Putamen (tissue), 1 donor: ENCODE measurements at places on chromosomes 4 and X.
A peak's percentile ranks its signal among the peaks of the same experiment; 100 is the strongest.

DNA sequence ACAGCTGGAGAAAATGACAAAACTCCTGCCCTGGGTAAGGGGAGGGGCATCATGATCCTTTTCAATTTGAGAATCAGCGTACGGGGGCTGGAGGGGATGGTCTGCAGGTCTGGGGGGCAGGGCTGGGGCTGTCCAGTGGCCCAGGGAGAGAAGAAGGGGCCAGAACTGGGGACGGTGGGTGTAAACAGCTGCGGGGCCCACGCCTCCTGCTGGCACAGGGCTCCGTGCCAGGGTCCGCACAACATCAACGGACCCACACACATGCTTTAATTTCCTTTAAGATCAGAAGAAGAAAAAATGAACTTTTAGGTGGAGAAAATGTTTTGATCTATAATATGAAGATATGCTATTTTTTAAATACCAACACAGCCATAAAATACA is 52.1 kb downstream of the PSAPL1 start:
- no peak for DNase-seq

DNA sequence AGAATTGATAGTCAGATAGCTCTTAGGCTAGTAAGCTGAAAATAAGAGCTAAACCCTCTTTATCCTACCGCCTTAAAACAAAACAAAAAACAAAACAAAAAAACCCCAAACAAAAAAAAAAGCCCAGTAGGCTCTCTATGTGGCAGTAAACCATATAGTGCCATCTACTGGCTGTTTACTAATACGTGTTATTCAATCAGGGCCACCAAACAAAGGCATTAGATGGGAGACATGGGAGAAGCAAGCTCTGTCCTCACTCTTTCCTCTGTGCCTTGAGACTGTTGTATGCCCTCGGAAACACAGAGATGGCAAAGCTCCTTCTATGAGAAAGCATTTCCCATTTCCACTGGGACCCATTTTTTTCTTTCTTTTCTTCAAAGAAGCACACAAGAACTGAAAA is 148.8 kb upstream of the MID1 start:
- DNase-seq = no peak

- no peak for DNase-seq
Measured at GRCh38 chrX:63686878-63687714, 97.9 kb downstream of the ARHGEF9 start.

- no peak for DNase-seq
Measured at GRCh38 chrX:12974305-12974795, 560 bp upstream of the TMSB4X start.

- DNase-seq = no peak
Measured at GRCh38 chrX:34716302-34716701, 59.2 kb upstream of the TMEM47 start.

GRCh38 chr4:7427831-7428260 is 6.9 kb downstream of the PSAPL1 start:
- no peak for DNase-seq

GRCh38 chr4:170047771-170048354 is 21.7 kb upstream of the MFAP3L start:
- DNase-seq = peak; percentile 75

GRCh38 chrX:56800801-56801200 is 71.8 kb downstream of the NBDY start:
- no peak for DNase-seq

DNA sequence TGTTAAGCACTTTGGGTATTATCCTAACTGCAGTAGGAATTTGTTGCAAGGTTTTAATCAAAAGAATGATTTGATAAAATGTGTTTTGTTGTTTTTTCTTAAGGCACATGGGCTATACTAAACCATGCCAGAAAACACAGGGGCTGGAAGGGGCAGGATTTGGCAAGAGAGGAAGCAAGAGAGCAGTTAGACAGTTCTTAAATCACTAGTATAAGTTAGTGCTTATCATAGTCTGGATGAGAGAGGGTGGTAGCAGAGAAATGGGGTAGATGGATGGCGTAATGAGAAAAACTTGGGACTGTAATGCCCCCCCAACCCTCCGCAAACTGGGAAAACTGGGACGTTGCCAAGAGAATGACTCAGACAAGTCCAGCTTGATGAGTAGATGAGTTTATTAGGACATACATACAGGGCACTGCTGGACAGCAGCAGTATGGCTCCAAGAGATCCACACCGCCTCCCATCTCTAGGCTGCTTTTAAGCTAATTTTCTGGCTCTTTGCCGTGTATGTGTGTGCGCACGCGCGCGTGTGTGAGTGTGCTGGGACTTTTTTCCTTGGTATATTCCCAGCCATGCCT is 151.5 kb downstream of the PDLIM5 start:
- no peak for DNase-seq
